Ovary (tissue), 10 donors: ENCODE measurements at places on chromosomes 4 and X. TPM values are rescaled to one million over a fixed set of nuclear protein-coding genes. Genes with fewer than 3 reads are reported as not detected.

The DUSP21 gene
- not detected for total RNA-seq

The ATP2B3 gene
- not detected for total RNA-seq

- H3K27me3 ChIP-seq: no peaks in the 10 kb centered on the region
- no peaks in the 10 kb centered on the region for H3K36me3 ChIP-seq
Observed at GRCh38 chr4:93743635-93744034, 84.9 kb upstream of the ATOH1 start.

DNA sequence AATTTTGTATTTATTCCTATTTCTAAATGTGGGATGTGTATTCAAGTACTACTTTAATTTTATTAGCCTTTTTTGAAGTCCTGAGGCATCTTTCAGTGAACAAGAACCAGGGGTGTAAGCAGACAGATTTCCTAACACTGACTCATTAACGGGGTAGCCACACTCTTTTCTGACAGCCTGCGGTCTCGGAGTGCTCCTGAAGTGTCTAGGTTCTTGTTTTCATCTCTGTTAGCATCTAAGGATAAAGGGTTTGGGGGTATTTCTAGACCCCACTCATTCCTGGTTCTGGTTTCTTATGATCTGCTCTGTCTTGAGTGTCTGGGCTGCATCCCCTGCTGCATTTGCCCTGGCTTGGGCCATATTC lies 71.9 kb downstream of the GC start:
- DNase-seq: no peak
- H3K36me3 ChIP-seq: no peaks in the 10 kb centered on the region
- H3K4me1 ChIP-seq: no peaks in the 10 kb centered on the region
- H3K27ac ChIP-seq: no peak overlapping the region
- H3K27me3 ChIP-seq: no peaks in the 10 kb centered on the region

GRCh38 chr4:143386812-143387211 lies 50.1 kb downstream of the GAB1 start:
- no peaks in the 10 kb centered on the region for H3K36me3 ChIP-seq
- H3K4me1 ChIP-seq: peaks cover 11% of the 10 kb centered on the region
- DNase-seq: no peak
